Activated CD4-positive, alpha-beta memory T cell treated with anti-CD3 and anti-CD28 coated beads, Interleukin-2, amount 10 ng/mL, durations not matched to agents 7 days and 5 days (primary cell): ENCODE measurements at places on chromosomes 4 and X. TPM values are rescaled to one million over a fixed set of nuclear protein-coding genes. Genes with fewer than 3 reads are reported as not detected.

- no peak for DNase-seq
Observed at GRCh38 chr4:186771624-186772023, 48.0 kb upstream of the FAT1 start.

DNA sequence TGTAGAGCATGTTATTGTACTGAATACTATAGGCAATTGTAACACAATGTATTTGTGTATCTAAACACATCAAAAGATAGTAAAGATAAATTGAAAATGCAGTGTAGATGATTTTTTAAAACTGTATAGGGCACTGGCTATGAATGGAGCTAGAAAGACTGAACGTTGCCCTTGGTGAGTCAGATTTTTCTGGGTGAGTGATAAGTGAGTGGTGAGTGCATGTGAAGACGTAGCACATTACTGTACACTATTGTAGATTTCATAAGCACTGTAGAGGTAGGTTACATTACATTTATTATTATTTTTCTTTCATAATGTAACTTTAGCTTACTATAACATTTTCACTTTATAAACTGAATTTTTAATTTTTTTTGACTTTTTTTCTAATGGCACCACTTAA lies 1491.6 kb downstream of the TECRL start:
- DNase-seq, result no peak

DNA sequence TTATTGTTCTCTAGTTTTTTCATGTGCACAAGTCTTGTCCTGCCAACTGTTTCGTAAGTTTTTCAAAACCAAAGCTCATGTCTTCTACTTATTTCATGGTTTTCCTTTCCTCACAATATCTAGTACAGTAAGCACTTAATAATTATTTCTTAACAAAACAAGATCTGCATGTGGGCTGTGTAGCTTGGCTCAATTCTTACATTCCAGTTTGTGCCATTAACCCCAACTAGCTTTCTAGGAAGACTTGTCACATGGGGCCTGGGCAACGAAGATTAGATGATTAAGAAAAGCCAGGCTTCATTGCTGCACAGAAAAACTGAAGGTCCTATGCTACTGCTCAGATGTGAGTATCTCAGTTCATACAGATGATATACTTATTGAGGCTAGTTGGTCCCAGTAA lies 155.3 kb upstream of the TEX13A start:
- DNase-seq, result no peak

- no peak for DNase-seq
Observed at GRCh38 chr4:26731351-26732035, 129.1 kb upstream of the STIM2 start.

GRCh38 chr4:56130606-56131155 lies 181.9 kb downstream of the CEP135 start:
- DNase-seq, result no peak

DNA sequence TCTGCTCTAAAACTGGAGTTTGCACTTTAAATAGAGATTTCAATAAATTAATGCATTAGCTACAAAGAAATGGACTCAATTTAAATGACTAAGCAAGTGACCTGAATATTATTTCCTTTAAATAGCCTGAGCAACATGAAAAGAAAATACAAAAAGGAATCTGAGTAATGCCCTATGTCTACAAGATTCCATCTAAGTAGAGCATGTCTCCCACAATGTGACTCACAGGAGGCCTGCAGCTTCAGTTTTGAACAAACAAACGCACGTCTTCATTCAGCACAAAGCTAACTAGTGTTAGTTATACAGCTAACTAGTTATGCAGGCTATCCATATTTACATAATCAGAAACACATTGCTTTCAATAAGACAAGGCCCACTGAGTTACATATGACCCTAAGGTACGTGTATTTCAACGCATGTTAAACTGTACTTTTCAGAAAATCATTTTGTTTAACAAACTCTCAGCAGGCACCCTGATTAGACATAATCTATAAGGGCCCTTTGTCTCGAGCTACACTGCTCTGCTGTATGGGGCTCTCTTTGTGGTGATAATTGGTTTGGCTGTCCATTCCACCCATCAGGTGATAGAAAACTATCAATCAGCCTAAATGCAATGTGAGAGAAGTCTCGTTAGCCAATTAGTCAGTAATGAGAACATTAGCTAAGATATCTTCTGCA lies 116.5 kb downstream of the MAML3 start:
- no peak for DNase-seq

DNA sequence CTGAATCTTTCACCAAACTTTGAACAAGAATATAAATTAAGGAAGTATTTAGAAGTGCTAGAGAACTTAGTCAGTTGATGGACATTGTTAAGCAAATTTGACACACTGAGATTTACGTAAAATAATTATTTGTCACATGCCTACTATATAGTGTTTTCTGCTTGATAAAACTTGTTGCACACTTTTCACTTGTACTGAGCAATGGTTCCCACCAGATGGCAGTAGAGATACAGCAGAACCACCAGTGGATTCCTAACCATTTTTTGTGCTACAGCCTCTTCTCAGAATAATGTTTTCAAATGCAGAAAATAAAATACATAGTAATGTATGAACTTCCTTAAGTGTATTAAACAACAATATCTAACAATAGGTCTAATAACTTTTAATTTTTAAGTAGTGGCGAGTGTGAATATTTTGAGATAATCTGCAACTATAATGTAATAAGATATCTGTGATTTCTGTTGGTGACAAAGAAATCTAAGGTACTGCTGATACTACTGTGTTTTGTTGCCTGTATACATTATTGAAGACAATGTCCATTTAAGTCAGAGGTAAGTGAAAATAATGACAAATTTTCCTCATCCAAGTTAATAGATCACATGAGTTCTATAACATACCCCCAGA lies 81.2 kb downstream of the APOOL start:
- DNase-seq, result no peak

DNA sequence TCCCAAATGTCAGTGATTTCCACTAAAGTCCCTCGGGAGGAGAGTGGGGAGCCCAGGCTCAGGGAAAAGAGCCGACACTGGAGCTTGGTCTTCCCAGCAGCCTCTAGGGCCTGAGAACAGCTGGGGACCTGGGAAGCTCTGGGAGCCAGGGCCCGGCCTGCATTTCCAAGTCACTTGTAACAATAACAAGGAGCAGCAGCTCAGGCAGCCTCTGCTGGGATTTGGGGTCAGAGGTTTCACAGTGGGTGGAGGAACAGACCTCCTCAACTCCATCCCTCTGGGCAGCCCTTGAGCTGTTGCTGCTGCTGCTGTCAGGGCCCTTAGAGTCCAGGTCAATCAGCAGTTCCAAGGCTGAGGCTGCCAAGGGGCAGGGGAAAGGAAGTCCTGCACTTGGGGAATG lies 11.1 kb downstream of the STARD8 start:
- no peak for DNase-seq

GRCh38 chrX:31555506-31555905 lies 483.7 kb upstream of the FTHL17 start:
- no peak for DNase-seq

GRCh38 chr4:73901031-73901430 lies 31.8 kb downstream of the CXCL1 start:
- DNase-seq, result no peak

GRCh38 chrX:140572724-140573123 lies 67.9 kb upstream of the SOX3 start:
- DNase-seq, result peak; percentile 15

GRCh38 chrX:78321809-78322208 lies 5.6 kb downstream of the CYSLTR1 start:
- DNase-seq, result peak; percentile 58

The PACRGL gene
- total RNA-seq, result 8.0 TPM

The LRCH2 gene
- total RNA-seq, result not detected

The RRH gene
- not detected for total RNA-seq

The DDX53 gene
- not detected for total RNA-seq

The MAGEA12 gene
- total RNA-seq, result not detected

The CLNK gene
- not detected for total RNA-seq
